ENCODE measurements at places on chromosomes 2 and 18. TPM values are rescaled to one million over a fixed set of nuclear protein-coding genes. Genes with fewer than 3 reads are reported as not detected.
A peak's percentile ranks its signal among the peaks of the same experiment; 100 is the strongest.

Gene SCYGR4
- polyA plus RNA-seq: not detected

Gene TEX44
- polyA plus RNA-seq: not detected

Gene RAPGEF4
- 10.2 TPM for polyA plus RNA-seq

Gene ANXA4
- 227 TPM for polyA plus RNA-seq

Gene MCFD2
- polyA plus RNA-seq: 90.1 TPM

Gene CNRIP1
- 16.7 TPM for polyA plus RNA-seq

Gene TGFA
- polyA plus RNA-seq: 20.4 TPM

Gene NDC80
- 29.0 TPM for polyA plus RNA-seq

Gene ASB18
- 0.07 TPM for polyA plus RNA-seq

GRCh38 chr18:8800445-8800844 is 95.1 kb downstream of the MTCL1 start:
- DNase-seq: no peak

GRCh38 chr18:62663731-62664336 is 51.5 kb upstream of the PHLPP1 start:
- no peak for DNase-seq

DNA sequence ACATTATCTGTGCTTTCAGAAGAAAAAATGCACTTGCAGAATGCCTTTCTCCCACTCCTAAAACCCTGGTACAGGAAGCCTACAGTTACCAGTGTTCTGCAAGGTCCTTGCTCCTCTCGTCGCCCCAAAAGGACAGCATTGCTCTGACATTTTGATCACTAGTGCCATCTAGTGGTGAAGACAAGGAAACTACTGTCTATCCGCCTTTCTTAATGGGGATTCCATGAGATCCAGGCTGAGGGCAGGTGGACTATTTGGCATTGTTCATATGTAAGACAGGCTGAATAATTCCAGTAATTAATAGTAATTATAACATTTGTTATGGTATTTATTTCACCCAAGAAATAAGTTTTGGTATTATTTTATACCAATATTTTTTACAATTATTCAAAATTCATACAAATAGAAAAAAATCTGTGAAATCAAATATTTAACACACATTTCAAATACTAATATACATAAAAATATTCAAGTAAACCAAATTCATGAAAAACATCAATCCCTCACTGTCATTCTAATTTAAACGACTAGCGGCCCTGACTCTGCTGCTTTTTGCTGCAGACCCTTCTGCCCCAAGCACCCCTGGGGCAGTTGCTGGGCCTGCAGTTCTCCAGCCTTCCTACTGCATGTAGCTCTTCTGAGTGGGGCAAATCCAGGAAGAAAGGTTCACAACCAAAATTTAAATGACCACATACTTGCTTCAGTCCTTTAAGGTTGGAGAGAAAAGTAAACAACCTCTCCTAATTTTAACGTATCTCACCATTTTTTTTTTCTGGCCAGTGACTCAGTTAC is 19.0 kb downstream of the TPGS2 start:
- peak; percentile 61 for DNase-seq

DNA sequence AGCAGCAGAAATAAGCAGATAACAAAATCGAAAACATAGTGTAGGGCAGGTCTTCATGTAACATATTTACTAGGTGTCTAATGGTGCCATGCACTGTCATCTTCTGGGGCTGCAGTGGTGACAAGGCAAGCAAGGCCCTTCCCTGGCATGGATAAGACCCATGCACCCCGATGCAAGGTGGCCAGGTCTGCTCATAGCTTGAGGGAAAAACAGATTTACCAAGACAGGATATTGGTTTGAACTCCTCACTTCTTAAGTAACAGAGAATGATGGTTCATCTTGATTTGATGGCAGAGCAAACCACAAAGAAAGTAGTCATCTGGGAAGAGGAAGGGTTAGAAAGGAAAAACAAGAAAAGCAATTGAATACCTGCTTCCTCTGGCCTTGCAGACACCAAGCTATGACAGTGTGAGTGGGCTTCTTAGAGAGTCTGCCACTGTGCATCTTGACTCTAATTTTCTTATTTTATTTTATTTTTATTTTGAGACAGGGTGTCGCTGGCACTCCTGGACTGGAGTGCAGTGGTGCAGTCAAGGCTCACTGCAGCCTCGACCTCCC is 35.8 kb upstream of the EML6 start:
- no peak for DNase-seq

GRCh38 chr2:69298261-69298660 is 88.8 kb downstream of the GFPT1 start:
- DNase-seq: no peak

GRCh38 chr2:96965781-96966514 is 20.4 kb downstream of the FAM178B start:
- DNase-seq: no peak

- peak; percentile 9 for DNase-seq
These were observed 542.4 kb upstream of the NRP2 start for GRCh38 chr2:205139822-205140463.

DNA sequence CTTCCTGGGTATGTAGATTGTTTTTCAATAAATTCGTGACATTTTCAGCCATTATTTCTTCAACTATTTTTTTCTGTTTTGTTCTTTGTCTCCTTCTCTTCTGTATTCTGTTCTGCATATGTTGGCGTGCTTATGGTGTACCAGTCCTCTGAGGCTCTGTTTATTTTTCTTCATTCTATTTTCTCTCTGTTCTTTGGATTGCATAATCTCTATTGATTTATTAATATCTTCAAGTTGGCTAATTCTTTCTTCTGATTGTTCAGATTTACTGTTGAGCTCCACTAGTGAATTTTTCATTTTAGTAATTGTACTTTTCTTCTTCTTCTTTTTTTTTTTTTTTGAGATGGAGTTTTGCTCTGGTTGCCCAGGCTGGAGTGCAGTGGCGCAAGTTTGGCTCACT is 9.9 kb downstream of the GNLY start:
- no peak for DNase-seq

GRCh38 chr18:21054252-21054821 is 57.3 kb downstream of the ROCK1 start:
- DNase-seq: no peak

GRCh38 chr2:157825885-157826284 is 50.2 kb downstream of the ACVR1 start:
- DNase-seq: no peak

DNA sequence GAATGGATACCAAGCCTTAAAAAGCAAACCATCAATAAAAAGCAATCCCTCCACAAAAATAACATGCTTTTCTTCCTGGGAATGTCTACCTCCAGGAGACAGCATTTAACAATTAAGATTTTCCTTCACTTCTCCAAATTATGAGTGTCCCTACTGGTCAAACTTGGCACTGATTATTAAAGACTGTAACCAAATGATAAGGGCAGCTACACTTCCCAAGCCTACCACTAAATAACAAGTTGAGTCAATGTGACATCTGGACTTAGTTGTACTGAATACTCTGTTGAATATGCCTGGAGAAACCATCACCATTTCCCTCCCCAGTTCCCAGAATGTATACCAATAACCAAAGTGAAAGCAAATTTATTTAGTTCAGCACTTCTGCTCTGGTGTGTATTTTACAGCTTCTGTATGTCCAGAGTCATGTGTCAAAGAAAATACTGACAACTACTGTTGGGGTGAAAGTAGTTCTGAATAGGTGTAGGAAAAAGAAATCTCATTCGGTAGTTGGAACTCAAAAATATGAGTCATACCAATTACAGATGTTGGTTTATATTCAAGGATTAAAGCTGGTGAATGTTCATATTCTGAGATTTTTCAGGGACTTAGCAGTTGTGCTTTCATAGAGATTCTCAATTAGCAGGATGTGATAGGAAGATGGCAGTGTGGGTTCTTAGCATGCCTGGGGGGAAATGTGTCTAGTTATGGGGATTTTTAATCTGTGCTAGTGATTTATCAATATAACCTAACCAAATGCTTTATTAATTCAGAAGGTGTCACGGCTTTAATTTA is 1291.6 kb upstream of the GYPC start:
- no peak for DNase-seq

GRCh38 chr2:96531872-96532505 is 4.6 kb upstream of the ARID5A start:
- peak; percentile 98 for DNase-seq

GRCh38 chr2:146503366-146503765 is 1341.5 kb upstream of the ACVR2A start:
- DNase-seq: peak; percentile 5

DNA sequence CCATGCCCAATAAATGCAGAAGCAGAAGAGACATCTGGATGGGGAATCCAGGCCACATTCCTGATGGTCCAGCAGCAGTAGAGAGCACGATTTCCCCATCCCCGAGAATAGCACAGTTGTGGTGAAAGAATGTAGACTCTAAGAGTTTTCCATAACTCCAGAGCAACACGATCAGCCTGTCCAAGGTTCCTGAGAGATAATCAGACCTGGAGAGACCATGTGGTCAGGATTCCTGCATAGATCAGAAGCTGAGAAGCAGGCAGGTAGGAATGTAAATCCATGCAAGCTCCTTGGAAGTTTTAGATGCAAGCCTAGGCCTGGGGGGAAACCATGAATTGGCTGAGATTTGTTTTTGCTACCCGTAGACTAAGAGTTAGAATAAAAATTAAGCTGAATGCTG is 34.2 kb upstream of the PTPRM start:
- no peak for DNase-seq

GRCh38 chr2:95159690-95160449 is at the start of gene ZNF514:
Gene ZNF514, minus strand, starts transcription at chr2:95159848. Its CDS starts 6,595 bp downstream, at chr2:95153253.
- DNase-seq: peak; percentile 69

DNA sequence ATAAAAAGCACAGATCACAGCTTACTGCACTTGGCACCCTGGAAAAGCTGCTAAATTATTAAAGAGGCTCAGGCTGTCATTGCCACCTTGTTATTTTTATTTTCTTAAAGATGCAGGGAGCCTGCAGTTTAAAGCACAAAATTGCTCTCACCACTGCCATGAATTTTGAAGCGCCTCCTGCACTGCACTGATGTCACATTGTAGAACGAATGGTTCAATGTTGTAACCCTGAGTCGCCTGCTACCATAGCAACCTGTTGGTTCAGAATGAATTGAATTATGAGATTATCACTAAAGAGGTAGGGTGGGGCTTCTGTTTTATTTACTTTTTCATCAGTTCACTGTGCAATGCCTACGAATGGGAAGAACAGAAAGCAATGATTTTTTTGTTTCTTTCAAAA is 16.5 kb downstream of the SCG2 start:
- DNase-seq: no peak

DNA sequence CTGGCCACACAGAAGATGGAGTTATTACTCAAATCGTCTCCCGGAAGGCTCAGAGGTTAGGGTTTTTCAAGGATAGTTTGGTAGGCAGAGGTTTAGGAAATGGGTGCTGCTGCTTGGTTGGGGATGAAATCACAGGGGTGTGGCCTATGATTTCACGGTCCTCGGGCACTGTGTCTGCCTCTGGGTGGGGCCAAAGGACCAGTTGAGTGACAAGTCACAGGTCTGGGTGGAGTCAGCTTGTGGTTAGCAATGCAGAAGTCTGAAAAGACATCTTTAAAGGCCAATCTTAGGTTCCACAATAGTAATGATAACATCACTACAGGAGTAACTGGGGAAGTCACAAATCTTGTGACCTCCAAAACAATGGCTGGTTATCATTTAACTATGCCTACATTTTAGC is 387.8 kb downstream of the ZNF521 start:
- no peak for DNase-seq

GRCh38 chr2:31359229-31359628 is 55.3 kb downstream of the XDH start:
- DNase-seq: no peak

- DNase-seq: no peak
These were observed 4.6 kb downstream of the C2orf81 start for GRCh38 chr2:74416778-74417177.

GRCh38 chr2:54957321-54957999 is 92.8 kb downstream of the RTN4 start:
- no peak for DNase-seq

- no peak for DNase-seq
These were observed 7.1 kb downstream of the GBX2 start for GRCh38 chr2:236161082-236161462.

GRCh38 chr2:58006952-58007284 is 39.7 kb upstream of the VRK2 start:
- DNase-seq: no peak

- no peak for DNase-seq
These were observed 59.6 kb upstream of the LINC00305 start for GRCh38 chr18:64208516-64208915.

DNA sequence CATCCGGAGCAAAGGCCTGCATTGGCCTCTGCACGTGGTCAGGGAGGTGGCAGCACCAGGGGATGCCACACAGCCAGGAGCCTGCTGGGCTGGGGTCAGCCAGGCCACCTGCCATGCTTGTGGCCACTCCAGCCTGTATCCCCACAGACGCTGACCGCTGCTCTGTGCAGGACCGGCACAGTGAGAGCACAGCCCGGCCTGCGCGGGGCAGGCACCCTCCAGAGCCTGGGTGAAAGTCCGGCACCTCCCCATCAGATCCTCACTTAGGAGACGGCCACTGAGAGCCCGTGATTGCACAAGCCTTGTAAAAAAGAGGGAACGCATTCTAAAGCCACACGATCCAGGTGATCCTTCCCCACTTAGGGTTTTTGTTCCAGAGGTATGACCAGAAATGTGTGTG is 42.2 kb downstream of the TWIST2 start:
- no peak for DNase-seq

- DNase-seq: no peak
These were observed 8.9 kb downstream of the TSPYL6 start for GRCh38 chr2:54247115-54247514.

- no peak for DNase-seq
These were observed 119.0 kb upstream of the ZFP36L2 start for GRCh38 chr2:43345391-43345813.

- DNase-seq: no peak
These were observed 13.0 kb downstream of the IL37 start for GRCh38 chr2:112923967-112924338.

DNA sequence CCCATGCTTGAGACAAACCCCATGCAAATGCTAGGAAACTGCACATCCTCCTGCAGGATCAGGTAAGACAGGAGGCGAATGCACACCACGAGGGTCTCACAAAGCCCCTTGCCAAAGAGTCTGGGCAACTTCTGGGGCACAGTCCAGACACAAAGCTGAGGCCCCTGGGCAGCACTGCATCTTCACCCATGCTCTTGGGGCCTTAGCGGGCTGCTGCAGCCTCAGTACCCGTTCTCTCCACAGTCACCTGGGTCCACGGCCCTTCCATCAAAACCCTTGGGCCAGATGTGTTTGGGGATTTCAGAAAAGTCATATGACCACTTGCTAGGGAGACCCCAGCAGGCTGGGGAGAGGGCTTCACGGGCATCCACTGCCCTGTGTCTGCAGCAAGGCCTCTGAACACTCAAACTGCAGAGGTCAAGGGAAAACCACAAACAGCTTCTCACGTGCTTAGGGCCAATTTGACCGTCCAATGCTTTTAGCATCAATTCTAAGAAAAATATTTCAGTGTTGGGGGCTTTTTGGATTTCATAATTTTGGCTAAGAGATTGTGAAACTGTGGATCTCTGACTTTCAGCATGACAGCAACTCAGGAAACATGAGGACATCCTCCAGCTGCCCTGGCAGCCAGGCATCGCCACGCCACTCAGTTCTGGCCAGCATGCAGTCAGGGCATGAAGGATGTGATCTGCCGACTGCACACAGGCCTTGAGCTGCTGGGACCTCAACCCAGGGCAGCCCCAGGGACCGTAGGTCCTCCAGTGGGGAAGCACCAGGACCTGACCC is 20.0 kb downstream of the PASK start:
- DNase-seq: no peak
